Stimulated activated CD4-positive, alpha-beta T cell treated with anti-CD3 and anti-CD28 coated beads, Interleukin-2, amount 100 ng/mL, for 4 hours (primary cell): ENCODE measurements at places on chromosomes 5 and 9.

GRCh38 chr9:70994582-70994981, 126.8 kb downstream of the TRPM3 start:
- DNase-seq, result no peak

DNA sequence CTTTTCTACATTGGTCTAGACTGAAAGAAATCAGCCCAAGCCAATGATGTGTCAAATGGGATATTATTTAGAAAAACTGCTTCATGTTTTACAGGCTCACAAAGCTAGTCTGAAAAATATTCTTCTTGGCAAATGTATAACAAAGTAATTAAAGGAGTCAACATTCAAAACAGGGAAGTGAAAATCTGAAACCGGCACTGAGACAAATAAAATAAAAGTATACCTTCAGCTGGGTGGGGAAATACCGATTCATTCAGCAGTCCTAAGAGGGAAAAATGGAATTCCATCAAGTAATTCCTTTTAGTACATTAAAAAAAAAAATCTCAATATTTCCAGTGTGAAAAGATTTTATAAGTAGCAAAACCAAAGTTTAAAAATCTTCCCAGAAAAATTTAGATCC, 259.6 kb upstream of the SLC24A2 start:
- DNase-seq, result no peak

- DNase-seq, result no peak
Observed at GRCh38 chr5:159504857-159505304, 174.6 kb upstream of the IL12B start.

DNA sequence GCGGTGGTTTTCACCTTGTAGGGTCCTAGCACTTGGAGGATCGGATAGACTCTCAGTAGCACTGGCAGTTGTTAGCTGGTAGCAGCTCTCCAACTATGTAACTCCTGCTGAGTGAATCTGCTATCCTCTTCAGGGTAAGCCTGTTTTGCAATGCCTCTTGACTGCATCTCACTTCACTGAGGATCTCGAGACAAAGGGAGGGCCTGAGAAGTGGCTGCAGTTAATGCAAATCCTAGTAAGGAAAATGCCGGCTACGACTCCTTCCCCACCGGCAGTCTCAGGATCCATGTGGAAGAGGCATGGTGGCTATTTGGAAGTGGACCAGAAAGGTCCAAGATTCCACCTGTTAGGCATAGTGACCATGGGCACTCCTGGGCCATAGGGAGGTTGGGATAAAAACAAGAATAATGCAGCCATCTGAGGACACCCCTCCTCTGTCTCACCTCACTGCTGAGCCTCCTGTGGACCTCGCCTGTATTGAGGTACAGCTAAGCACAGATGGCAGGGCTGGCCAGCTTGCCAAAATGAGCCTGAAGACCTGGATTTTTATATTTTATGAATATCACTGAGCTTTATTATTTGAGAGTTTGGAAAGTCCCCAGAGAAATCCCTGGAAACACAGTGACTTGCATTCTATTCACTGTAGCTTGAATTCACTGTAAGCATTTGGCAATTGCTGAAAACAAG, 146.0 kb downstream of the LIFR start:
- no peak for DNase-seq

DNA sequence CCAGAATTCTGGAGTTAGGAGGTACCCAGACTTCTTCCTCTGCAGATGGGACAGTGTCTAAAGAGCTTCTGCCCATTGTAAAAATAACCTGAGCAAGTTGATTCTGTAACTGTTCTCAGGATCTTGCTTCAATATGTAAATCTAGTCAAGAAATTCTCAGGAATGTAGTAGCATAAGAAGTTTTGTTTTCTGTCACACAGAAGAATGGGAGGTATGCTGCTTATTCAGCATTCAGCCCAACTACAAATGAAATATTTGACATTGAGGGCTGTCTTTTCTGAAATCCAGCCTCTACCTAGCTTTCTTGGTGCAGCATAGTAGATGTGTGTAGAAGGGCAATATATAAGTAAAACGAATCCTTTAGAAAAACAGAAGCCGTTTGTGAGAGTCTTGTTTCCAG, 13.8 kb downstream of the MACIR start:
- no peak for DNase-seq

DNA sequence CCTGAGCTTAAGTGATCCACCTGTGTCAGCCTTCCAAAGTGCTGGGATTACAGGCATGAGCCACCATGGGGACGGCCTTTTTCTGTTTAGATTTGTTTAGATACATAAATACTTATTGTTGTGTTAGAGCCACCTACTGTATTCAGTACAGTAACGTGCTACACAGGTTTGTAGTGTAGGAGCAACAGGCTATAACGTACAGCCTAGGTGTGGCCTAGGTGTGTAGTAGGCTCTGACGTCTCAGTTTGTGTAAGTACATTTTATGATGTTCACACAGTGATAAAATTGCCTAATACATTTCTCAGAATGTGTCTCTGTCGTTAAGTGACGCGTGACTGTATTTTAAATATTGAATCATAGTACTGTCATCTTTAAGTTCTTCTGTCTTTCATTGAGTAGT, 84.1 kb downstream of the MELK start:
- DNase-seq, result no peak
